ENCODE measurements at places on chromosomes 16 and 17.

- DNase-seq: no peak
Measured at GRCh38 chr16:9441012-9441411, 349.6 kb downstream of the HAPSTR1 start.

GRCh38 chr17:50817838-50818237 is 17.5 kb upstream of the WFIKKN2 start:
- DNase-seq: no peak

DNA sequence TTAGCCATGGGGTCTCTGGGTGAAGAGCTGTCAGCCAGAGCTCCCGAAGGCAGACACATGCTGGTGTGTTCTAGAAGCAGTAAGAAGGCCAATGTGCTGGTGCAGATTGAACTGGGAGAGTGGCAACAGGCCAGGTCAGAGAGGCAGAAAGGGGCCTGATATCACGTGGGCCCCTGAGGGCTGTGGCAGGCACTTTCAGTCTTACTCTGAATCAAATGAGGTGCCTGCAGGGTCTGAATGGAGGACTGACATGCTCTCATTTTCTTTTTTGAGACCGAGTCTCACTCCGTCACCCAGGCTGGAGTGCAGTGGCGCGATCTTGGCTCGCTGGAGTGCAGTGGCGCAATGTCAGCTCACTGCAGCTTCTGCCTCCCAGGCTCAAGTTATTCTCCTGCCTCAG is 293.8 kb downstream of the ABCC12 start:
- DNase-seq: no peak

DNA sequence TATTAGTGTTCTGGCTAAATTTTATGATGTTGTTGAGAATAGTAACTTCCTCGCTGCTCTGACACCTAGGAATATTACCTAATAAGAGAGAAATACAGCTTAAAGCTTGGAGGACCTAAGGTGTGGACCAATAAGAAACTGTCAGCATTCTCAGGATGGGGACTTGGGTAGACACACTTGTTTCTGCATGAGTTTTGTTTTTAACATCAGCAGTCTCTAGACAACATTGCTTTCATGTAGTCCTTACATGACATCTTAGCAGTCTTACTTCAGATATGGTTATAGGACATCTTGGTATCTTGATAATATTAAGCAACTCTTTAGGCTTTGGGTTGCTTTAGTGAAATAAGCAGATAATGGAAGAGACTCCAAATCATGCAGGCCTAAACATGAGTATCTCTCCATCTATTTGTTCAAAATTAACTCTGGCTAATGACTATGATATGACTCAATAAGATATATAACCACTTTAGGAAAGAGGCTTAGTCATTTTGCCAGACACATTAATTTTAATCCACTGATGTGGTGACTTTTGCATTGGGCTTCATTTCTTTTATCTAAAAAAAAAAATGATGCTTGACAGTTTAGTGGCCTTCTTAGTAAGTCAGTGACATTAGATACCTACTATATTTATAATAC is 84.5 kb downstream of the WNT3 start:
- no peak for DNase-seq

DNA sequence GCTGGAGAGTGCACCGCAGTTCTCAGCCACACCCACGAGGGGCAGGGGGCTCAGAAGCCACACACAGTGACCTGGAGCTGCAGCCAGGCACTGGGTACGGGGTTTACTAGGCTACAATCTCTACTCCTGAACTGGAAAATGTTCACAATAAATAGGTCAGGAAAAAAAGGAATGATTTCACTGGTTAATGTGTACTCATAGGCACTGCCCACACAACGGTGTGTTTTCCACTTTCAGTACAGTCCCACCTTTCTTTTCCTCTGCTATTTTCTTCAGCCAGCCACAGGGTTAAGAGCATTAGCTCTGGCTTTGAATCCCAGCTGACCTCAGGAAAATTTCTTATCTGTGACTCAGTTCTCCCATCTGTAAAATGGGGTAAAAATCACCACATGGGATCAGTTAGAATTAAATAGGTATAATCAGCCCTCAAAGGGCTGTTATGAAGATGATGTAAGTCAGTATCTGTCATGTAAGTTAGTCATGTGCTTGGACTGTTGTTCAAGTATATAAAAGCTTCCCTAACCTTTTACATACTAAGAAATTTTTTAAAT is 35.7 kb downstream of the ZCCHC14 start:
- DNase-seq: no peak

DNA sequence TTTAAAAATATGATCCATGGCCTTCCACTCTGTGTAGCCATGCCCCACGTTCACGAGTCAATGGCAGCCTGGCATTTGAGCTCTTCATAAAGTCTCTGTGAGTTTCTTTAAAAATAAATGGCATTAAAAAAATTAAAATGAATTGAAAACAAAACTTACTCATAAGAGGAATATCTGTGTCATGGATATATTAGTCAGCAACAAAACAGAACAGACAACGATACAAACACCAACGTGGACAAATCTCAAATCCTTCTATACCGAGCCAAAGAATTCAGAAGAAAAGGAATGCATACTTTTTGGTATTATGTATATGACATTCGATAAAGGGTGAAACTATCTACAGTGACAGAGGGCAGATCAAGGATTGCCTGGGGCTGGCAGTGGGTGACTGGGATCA is 8.2 kb upstream of the CMIP start:
- DNase-seq: no peak

DNA sequence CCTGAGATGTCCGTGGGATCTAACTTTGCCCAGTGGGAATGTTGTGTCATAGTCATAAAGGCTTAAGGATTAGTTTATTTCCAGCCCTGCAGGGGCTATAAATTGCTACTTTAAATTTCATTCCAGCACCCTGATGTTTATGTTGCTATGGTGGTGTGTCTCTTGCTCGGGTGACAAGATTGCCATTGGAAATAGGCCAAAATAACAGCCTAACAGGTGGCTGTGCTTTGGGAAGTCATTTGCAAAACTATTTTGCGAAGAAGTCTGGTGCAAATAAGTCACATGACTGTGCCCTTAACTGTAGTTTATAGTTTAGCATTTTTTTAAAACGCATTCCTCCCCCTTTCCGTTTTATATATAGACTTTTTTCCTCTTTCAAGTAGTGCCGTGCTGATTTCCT is 23.1 kb downstream of the PITPNC1 start:
- peak; percentile 16 for DNase-seq

DNA sequence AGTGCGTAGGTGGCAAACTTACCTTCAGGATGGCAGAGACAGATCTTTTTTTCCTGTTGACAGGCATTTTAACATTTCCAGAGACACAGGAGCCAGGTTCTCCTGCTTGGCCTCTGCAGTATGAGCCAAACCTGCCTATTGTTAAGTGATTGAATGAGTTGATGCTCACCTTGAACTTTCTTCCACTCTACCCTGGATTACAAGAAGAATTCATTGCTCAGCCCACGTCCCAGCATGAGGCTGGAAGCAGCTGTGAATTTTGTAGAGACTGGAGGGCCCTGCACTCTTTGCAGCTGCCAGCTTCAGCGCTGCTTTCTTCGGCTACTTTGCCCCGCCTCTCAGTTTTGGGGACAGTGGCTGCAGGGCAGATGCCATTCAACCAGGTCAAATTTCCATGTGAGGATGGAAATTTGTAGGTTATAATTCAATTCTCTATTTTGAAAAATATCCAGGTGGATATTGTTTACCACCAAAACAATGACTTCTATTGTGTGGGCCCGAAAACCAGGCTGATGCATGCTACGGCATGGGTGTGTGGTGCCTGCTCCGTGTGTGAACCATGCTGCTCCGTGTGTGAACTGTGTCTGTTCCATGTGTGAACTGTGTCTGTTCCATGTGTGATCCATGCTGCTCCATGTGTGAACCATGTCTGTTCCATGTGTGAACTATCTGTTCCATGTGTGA is 75.2 kb upstream of the METTL9 start:
- no peak for DNase-seq

- no peak for DNase-seq
Measured at GRCh38 chr16:10871157-10871991, 5.6 kb upstream of the CIITA start.

DNA sequence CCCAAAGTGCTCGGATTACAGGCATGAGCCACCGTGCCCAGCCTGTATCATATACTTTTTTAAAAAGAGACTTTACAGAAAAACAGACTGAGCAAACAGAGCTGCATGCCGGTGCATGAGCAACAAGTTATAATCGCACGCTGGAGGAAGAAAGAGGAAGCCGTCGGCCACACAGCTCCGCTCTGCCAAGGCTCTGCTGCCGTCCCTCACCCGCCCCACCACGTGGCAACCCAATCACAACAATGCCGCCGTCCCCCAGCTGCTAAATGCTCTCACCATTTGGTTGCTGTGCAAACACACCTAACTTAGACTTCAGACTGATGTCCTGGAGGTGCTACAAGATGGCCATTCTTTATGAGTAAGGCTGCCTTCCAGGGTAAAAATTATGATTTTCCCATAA is 83.5 kb downstream of the ADCY9 start:
- no peak for DNase-seq

DNA sequence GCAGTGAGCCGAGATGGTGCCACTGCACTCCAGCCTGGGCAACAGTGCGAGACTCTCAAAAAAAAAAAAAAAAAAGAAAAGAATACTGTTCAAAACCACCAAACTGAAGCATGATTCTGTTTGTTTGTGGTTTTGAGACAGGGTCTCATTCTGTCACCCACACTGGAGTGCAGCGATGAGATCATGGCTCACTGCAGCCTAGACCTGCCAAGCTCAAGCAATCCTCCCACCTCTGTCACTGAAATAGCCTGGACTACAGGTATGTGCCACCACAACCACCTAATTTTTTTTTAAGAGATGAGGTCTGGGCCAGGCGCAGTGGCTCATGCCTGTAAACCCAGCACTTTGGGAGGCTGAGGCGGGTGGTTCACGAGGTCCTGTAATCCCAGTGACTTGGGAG is 4.3 kb downstream of the SUMO2 start:
- DNase-seq: peak; percentile 35

Measured in DND-41 (cell line).